ENCODE measurements at places on chromosomes 4 and X. TPM values are rescaled to one million over a fixed set of nuclear protein-coding genes. Genes with fewer than 3 reads are reported as not detected.

Gene HSFX1
- total RNA-seq: 3.4 TPM

Gene CLGN
- 2.1 TPM for total RNA-seq

DNA sequence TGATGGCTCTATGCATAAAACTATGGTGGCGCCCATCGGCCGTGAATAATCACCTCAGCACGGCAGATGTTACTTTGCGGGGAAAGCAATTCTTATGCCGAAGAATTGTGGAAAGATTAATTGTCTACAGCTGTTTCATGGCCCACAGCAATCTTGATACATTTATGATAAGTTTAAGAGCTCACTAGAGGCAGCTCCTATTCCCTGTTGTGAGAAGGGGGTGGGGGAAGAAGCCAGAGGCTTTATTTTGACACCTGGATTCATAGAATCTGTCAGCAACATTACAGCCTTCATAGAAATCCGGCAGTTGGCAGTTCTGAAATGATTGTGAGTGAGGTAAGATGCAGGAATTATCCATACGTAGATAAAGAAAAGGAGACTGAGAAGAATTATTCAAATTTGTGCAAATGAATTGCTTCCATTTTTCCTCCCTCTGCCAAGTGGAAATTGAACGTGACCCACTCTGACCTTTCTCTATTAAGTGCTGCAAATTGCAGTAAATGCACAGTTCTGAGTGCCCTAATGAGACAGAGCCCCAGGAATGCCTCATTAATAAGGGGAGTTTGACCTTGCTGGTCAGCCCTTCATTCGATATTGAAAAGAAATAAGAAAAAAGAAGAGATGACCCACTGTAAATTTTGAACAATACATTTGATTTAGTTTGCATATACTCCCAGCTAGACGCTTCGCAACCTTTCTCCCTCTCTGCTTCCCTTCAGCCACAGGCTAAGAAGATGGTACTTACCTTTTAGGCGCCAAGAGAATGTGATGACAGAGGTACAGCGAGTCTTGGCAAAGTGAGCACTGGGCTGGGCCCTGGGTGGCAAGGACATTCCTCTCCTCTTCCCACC is 188.8 kb downstream of the GPAT3 start:
- no peak overlapping the region for H3K27ac ChIP-seq
- peaks cover 8% of the 10 kb centered on the region for H3K27me3 ChIP-seq
- DNase-seq: no peak
- H3K36me3 ChIP-seq: no peaks in the 10 kb centered on the region
- H3K4me1 ChIP-seq: no peaks in the 10 kb centered on the region

GRCh38 chr4:86048426-86048825 is 311.4 kb downstream of the MAPK10 start:
- H3K4me3 ChIP-seq: no peak overlapping the region
- H3K4me1 ChIP-seq: peaks cover under 1% of the 10 kb centered on the region
- no peak overlapping the region for H3K27ac ChIP-seq
- H3K36me3 ChIP-seq: no peaks in the 10 kb centered on the region

DNA sequence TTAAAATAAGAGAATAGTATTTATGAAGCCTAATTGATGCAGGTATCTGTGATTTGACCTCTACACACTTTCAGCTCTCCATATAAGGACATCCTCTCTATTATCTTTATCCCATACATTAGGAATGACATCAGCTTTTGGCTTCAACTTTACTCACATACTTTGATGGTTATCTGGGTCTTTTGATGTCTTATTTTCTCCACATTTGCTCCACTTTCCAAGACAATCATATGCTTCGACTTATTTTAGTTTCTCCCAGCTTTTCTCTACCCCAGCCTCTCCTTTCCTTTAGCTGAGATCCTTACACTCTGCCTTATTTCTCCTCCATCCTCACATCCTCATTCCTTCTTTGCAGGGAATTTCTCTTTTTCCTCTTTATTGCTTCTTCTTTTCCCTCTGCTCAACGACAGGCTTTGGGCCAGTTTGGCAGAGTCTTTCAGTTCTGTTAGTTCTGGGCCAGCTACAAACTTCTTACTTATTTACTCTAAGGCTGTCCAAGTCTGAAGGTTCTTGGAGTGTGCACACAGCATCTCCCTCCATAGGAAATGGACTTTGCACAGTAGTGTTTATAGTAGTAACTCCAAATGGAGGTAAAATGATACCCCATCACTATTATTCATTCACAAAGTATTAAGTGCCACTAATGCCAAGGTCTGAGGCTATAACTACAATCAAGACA is 50.5 kb downstream of the SLC4A4 start:
- no peak overlapping the region for H3K4me3 ChIP-seq
- no peaks in the 10 kb centered on the region for H3K27me3 ChIP-seq
- H3K4me1 ChIP-seq: peaks cover 10% of the 10 kb centered on the region
- H3K36me3 ChIP-seq: no peaks in the 10 kb centered on the region
- H3K27ac ChIP-seq: peak overlapping the region; percentile 5
